ENCODE measurements at places on chromosomes 1 and 21. TPM values are rescaled to one million over a fixed set of nuclear protein-coding genes. Genes with fewer than 3 reads are reported as not detected.

DNA sequence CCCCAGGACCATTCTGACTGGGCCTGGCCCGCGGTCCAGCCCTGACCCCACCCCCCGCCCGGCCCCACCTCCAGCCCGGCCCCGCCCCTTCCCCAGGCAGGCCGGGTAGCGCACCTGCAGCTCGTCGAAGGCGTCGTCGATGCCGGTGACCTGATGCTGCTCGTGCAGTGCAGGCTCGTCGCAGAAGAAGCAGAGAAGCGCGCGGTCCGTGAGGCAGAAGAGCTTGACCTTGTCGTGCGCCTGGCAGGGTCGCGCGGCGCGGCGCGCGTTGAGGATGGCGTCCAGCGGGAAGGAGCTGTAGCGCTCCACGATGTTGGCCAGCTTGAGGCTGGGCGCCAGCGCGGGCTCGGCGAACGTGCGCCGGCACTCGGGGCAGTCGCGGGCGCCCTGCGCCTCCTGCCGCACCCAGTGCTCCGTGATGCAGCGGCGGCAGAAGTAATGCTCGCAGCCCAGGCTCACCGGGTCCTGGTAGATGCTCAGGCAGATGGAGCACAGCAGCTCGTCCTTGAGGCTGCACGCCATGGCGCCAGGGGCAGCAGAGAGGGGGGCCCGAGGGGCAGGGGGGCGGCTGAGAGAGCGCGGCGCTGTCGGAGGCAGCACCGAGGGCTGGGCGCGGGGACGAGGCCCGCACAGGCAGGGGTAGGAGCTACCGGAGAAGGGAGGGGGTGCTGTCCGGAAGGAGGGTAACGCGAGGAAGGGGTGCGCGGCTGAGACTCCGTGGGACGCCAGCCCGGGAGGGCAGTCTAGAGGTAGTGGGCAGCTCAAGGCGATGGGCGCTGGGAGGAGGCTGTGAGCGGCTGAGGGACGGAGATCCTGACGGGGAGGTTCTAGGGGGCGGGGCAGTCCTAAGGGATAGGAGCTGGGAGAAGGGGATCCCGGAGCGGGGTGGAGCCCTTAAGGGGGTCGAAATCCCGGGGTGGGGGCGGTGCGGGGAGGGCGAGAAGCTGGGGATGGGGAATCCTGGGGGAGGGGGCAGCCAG lies 642 bp downstream of the TRIM62 start:
- H3K27me3 ChIP-seq = peaks cover 9% of the 10 kb centered on the region
- H3K4me1 ChIP-seq = peaks cover 21% of the 10 kb centered on the region
- H3K36me3 ChIP-seq = peaks cover 3% of the 10 kb centered on the region
- DNase-seq = peak; percentile 65

The C4BPA gene
- not detected for total RNA-seq

DNA sequence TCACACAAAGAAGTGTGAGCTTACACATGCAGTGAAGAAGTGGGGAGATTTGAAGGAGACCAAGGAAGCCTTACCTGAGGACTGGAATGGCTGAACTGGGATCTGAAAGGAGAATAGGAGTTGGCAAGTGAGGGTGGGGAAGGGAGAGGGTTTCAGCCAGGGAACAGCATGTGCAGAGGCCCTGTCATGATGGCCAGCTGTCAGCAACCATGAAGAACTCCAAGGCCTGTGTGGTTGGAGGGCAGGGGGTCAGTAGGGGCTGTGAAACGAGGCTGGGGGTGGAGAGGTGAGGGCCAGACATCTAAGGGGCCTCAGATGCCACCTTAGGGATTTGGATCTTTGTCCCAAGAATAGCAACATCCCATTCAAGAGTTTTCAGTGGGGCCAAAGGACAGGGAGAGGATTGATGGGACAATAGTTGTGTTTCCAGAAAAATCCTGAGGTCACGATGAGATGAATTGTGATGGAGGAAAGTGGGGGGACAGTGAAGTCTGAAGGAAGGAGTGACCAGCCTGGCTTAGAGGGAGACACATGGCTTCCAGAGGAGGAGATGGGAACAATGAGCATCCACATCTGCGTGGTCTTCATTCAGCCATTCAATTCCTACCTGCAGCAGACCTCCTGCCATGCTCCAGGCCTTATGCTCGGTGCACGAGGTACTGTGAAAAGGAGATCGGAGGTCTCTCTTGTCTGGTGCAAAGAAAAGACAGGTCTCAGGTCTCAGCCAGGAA lies 187.6 kb downstream of the MATN1 start:
- no peak overlapping the region for H3K27ac ChIP-seq
- H3K4me3 ChIP-seq = no peak overlapping the region
- DNase-seq = no peak
- no peaks in the 10 kb centered on the region for H3K4me1 ChIP-seq

GRCh38 chr1:216325946-216326345 lies 97.3 kb downstream of the USH2A start:
- no peak overlapping the region for H3K4me3 ChIP-seq
- no peak for DNase-seq
- H3K27ac ChIP-seq = no peak overlapping the region
- no peaks in the 10 kb centered on the region for H3K4me1 ChIP-seq

GRCh38 chr1:24389231-24389678 lies 24.3 kb downstream of the STPG1 start:
- no peak for DNase-seq
- H3K36me3 ChIP-seq = peaks cover 3% of the 10 kb centered on the region
- no peak overlapping the region for H3K4me3 ChIP-seq

GRCh38 chr21:33412832-33413519 lies 9.8 kb downstream of the IFNGR2 start:
- H3K27me3 ChIP-seq = no peaks in the 10 kb centered on the region
- no peak for DNase-seq
- peaks cover 60% of the 10 kb centered on the region for H3K4me1 ChIP-seq
- H3K27ac ChIP-seq = peak overlapping the region; percentile 86
- H3K36me3 ChIP-seq = peaks cover 80% of the 10 kb centered on the region

DNA sequence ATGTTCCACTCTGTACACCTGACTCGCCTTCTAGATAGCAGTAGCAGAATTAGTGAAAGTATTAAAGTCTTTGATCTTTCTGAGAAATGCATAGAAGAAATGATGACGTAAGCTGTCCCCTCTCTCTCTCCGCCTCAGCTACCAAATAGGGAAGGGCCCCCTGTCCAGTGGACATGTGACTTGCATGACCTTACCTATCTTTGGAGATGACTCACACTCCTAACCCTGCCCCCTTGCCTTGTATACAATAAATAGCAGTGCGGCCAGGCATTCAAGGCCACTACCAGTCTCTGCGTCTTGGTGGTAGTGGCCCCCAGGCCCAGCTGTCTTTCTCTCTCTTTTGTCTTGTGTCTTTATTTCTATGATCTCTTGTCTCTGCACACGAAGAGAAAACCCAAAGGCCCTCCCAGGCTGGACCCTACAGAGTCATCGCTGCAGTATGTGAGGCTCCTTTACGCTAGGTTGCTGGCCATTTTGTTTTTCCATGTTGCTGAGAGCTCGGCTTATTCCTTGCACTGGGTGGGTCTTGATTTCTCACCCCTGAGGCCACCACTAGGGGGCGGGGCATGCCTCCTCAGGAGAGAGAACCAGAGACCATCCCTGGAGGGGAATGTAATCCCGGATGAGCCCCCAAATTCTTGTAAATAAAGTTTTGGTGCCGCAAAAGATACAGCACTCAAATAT lies 16.0 kb upstream of the ZBTB8B start:
- H3K4me1 ChIP-seq = no peaks in the 10 kb centered on the region
- no peak for DNase-seq
- H3K36me3 ChIP-seq = peaks cover 2% of the 10 kb centered on the region
- peaks cover 24% of the 10 kb centered on the region for H3K27me3 ChIP-seq
- H3K4me3 ChIP-seq = no peak overlapping the region
- H3K27ac ChIP-seq = no peak overlapping the region

GRCh38 chr1:9822490-9822889 lies 1.3 kb downstream of the CLSTN1 start:
- peak overlapping the region; percentile 92 for H3K4me3 ChIP-seq
- H3K36me3 ChIP-seq = no peaks in the 10 kb centered on the region
- peak overlapping the region; percentile 74 for H3K27ac ChIP-seq
- DNase-seq = no peak
- H3K27me3 ChIP-seq = no peaks in the 10 kb centered on the region

The ADAM30 gene
- not detected for total RNA-seq

The RGS18 gene
- total RNA-seq = not detected

- H3K27ac ChIP-seq = no peak overlapping the region
- H3K4me3 ChIP-seq = no peak overlapping the region
- peaks cover 50% of the 10 kb centered on the region for H3K4me1 ChIP-seq
- H3K36me3 ChIP-seq = peaks cover 25% of the 10 kb centered on the region
- no peaks in the 10 kb centered on the region for H3K27me3 ChIP-seq
These were observed 83.6 kb downstream of the ADARB1 start for GRCh38 chr21:45157932-45158331.

All from activated B cell treated with CpG ODN at 0.5 μM for 24 hours (primary cell).